ENCODE measurements at places on chromosomes 2 and 18. TPM values are rescaled to one million over a fixed set of nuclear protein-coding genes. Genes with fewer than 3 reads are reported as not detected.

GRCh38 chr18:32389858-32390257, 80.8 kb downstream of the GAREM1 start:
- no peak for DNase-seq

DNA sequence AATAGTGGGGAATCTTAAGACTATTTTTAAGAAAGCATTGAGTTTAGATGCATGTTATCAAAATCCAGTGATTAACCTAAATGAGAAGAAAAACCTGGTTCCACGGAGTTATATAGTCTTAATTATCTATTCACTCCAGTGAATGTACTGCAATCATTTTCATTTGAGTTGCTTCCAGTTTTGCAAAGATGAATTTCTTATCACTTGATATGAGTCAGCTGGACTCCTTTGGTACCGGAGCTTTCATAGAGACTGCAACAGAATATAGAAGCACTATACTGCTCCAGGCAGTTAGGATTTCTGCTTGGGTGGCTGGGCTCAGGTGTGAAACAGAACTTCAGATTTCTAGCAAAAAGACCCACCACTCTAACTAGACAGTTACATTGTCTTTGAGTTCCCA, 92.2 kb upstream of the NFU1 start:
- no peak for DNase-seq

- DNase-seq = no peak
Observed at GRCh38 chr2:151230627-151231140, 31.0 kb downstream of the RBM43 start.

DNA sequence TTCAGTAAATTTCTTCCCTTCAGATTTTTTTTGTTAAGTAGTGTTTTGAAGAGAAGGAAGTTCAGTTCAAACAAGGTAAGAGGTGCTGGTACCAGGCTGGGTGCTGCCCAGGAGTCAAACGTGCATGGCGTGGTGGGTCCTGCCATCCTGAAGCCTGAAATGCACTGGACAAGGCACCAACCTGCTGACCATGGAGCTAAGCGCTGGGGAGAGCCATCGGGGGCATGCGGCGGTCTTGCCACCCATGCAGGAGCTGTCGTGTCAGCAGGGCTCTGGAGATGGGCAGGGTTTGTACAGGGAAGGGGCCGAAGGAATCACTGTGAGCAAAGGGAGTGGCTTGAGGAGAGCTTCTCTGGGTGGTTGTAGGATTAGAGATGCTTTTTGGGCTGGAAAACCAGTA, 126.6 kb downstream of the GBX2 start:
- DNase-seq = no peak

The TUBB8B gene
- total RNA-seq = not detected

The IWS1 gene
- 40.7 TPM for total RNA-seq

Data from cardiac septum (tissue), 1 donor.